HFF-Myc (cell line): ENCODE measurements at places on chromosomes 5 and 9.

DNA sequence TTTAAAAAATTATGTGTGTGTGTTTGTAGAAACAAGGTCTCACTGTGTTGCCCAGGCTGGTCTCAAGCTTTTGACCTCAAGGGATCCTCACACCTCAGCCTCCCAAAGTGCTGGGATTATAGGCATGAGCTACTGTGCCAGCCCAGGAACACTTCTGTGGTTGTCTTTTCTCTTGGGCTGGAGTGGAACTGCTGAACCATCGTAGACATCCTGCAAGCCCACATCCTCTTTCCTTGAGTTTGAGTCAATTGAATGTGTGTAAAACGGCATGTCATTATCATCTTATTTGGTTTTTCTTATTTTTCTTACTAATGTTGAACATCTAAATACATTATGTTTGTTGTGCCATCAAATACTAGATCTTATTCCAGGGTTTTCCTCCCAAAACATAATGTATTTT is 40.0 kb downstream of the EHMT1 start:
- no peak for DNase-seq

GRCh38 chr9:133959171-133959570 is 33.0 kb downstream of the VAV2 start:
- DNase-seq = no peak

DNA sequence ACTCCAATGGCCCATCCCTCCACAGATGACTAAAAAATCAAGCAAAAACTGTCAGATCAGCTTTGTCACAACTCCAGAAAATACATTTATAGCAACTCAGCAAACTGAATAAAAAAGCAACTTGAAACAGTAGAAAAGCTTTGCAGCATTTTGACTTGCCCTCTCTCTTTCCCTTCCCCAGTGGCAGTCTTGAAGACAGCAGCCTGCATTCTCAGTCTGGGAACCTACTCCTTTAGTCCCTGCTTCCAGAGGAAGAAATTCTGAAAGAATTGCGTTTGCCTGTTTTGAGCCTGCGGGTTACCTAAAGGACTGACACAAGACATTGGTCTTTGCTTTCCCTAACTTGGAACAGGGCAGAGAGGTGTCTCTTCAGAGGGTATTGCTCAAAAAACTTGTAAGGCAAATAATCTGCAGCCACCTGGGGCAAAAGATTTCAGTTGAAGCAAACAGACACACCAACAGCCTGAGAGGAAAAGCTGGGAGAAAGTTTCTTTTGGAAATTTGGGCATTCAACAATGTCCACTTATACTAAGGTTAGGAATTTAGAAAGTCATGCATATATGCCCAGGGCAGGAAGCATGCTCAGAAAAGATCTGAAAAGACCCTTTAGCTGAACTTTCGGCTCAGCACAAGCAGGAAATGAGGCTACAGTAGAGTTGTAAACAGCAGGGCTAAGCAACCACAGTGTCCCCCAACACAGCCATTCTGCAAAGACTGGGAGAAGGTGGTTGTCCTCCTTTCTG is 15.2 kb upstream of the SLC35D2 start:
- DNase-seq = no peak

DNA sequence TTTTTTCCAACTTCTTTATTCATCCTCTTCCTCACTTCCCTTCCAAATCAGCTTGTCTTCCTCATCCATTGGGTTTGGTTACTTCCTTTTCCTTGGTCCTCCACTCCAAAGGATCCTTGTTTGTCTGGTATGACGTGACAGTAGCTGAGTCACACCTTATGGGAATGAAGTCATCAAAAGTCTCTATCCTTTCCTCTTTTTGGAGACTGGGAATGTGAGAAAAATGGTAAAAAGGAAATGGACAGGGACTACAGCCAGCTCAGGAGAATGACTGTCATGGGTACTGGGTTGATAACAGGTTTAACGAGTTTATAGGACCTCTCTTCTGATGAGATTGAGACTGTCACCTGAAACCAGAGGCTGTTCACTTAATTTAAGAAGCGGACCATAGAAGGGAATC is 76.2 kb upstream of the MYO10 start:
- DNase-seq = no peak

DNA sequence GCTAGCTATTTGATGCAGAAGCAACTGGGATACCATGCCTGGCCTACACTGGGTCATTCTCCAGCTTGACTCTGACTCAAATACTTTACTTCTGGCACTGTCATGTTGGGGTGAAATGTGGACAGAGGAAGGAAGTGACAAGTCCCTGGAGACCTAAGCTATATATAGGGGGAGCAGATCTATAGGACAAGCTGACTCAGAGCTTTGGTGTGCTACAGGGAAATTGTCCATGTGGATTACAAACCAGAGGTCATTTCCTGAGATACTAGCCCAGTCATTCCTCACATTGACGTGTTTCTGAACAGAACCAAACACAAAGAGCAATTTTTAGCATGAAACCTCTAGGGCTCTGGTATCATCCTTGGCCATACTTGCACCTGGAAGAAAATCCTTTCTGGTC is 531.6 kb upstream of the CLINT1 start:
- no peak for DNase-seq

- DNase-seq = no peak
Measured at GRCh38 chr5:179969110-179969509, 61.4 kb upstream of the TBC1D9B start.

GRCh38 chr5:112653638-112654205 is 84.0 kb upstream of the APC start:
- DNase-seq = no peak

DNA sequence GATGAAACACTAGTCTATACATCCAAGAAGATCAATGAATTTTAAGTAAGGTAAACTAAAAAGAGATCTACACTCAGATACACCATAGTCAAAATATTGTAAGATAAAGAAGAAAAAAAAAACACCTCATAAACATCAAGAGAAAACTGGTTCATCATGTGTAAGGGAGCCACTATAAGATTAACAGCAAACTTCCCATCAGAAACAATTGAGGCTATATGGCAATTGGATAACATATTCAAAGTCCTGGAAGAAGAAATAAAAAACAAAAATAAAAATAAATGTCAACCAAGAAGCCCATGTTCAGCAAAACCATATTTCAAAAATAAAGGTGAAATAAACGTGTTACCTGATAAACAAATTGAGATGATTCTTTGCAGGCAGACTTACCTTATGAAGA is 3.6 kb downstream of the OR13C8 start:
- no peak for DNase-seq

- no peak for DNase-seq
Measured at GRCh38 chr9:133989625-133990365, 2.3 kb downstream of the VAV2 start.

- no peak for DNase-seq
Measured at GRCh38 chr5:174097486-174098185, 52.1 kb downstream of the NSG2 start.

- no peak for DNase-seq
Measured at GRCh38 chr5:15585128-15585527, 85.1 kb downstream of the FBXL7 start.

DNA sequence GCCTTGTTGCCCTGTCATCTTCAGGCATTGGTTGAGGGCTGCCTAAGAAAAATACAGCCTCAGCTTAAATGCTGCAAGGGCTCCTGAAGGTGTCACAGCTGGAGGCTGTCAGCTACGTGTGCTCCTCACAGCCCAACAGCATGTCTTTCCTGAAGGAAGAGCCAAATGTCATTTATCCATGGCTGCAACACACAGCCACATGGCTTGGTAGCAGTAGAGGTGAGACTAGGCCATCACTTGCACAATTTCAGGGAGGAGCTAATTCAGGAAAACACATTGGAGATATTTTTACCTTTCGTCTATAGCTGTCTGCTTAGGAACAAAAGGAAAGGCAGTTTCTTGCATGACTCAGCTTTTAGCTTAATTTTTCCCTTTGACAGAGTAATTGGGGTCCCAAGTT is 260.7 kb downstream of the SYK start:
- DNase-seq = no peak

DNA sequence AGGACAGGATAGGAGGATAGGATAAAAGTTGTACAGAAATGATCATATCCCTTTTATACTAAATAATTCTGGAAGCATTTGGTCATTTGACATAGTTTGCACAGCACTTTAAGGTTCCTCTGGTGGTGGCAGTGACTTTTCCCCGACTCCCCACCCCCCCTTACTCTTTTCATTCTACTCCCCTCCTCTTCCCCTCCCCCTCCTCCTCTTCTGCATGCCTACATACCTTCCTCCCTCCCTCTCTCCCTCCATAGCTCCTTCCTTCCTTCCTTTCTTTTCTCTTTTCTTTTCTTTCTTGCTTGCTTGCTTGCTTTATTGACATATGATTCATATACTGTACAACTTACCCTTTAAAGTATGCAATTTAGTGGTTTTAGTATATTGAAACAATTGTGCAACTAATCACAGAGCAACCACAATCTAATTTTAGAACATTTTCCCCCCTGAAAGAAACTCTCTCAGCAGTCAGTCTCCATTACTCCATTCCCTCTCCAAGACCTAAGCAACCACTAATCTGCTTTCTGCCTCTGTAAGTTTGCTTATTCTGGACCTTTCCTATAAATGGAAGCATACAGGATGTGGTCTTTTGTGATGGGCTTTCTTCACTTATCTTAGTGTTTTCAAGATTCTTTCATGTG is 159.0 kb downstream of the HACD4 start:
- DNase-seq = peak; percentile 21

DNA sequence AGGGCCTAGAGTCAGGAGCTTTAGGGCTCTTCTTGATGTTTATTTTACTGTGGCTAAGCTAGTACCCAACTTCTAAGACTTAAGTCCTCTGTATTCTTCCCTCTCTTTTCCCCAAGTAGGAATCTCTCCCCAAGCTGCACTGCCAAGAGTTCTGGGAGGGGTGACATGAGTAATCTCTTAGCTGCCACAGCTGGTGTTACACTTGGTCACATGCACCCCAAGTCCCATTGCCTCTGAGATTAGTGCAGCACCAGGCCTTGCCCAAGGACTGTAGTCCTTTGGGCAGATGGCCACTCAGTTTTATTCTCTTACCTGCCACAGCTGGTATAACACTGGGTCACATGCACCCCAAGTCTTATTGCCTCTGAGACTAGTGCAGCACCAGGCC is 114.7 kb upstream of the RIOK2 start:
- no peak for DNase-seq

DNA sequence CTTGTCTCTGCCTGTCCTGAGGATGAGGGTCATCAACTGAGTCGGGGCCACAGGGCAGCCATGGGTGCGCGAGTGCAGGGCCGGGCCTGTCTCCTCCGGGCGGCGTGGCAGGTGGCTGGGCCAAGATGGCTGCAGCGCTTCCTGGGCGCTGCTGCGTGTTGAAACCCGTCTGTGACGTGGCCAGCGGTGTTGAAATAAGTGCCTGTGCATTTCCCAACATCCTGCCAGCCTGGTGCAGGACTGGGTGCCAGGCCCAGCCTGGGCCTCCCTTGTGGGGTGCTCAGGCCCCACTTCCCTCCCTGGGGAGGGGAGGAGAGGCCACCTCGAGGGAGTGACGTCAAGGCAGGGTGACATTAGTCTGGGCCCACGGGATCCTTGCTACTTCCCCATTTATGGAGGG is 45.5 kb downstream of the RXRA start:
- no peak for DNase-seq

GRCh38 chr5:98318386-98318785 is 455.1 kb upstream of the RGMB start:
- no peak for DNase-seq

GRCh38 chr5:20055301-20055700 is 67.3 kb upstream of the CDH18 start:
- no peak for DNase-seq

DNA sequence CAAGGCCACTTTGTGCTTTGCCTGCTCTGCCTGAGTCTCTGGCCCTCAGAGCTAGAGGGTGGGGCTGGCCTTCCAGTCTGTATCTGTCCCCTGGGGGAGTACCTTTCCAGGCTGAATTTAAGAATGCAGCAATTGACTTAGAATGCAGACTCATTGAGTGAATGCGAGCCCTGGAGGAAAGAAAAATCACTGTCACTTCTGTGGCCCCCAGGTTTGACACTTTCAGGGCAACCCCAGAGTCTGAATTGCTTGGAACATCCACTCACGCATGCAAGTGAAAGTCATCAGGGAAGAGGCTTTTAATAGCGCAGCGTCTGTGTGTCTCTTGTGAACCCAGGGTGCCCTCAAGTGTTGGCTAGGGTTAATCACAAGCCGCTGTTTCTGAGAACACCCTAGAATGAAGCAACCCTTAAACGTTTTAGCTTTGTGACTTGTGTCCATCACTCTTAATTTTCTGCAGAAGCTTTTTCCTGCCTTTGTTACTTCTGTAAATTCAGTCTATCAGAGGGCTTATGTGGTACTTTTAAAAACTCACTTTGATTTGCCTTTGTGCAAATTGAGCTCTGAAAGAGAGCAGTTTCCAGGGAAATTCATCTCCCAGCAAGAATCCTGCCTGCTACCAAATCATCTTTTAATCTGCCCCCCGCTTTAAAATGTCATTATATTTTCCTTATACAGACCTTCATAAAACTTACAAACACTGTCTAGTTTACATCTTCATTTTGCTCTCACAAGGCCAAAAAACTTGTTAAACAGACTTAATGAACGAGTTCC is 146.8 kb upstream of the IQGAP2 start:
- DNase-seq = peak; percentile 27

DNA sequence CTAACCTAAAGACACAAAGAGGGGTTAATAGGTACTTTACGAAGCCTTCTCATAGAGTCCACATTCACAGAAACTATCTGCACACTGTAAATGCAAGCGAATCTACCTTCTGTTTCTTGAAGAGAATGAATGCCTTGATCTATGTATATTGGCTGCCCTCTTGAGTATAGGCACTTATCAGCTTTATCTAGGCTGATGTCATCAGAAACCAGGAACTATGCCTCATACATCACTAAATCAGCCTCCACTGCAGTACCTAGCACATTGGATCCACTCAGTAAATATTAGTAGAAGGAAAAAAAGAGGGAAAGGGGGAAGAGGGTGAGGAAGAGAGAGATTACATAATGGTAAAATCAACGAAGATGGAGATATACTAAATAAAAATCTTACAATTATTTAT is 477.1 kb downstream of the CAAP1 start:
- no peak for DNase-seq

DNA sequence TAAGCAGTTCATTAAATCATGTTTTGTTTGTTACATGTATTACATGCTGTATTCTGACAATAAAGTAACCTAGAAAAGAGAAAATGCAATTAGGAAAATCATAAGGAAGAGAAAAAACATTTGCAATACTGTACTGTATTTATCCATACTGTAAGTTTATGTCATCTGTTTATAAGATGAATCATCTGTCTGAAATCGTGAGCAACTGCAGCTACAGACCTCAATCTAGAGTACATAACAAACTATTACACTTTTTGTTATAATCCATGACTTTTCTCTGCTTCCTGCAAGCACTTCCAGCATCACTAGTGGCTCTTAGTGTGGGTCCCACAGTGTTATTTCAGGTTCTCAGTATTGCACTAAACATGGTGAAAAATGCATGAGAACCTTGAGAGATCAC is 144.4 kb upstream of the NR4A3 start:
- DNase-seq = no peak

- DNase-seq = no peak
Measured at GRCh38 chr9:84297162-84297821, 43.3 kb downstream of the SLC28A3 start.

DNA sequence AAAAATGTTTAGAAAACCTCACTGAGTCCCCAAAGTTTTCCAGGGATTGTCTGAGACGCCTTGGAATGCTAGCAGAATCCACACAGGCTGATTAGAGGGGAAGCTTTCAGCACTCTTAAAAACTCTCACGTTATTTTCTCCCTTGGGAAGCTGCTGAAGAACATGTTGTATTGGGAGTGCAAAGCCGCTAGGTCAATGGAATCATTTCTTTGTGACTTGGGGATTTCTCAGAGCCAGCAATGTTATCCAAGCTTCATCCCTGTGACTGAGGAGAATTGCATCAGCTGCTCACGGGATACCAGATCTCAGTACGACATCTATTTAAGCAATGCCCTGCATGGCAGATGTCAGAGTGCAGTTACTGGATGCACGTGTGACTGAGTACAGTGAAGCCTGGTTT is 426.4 kb upstream of the MPDZ start:
- DNase-seq = no peak
